ENCODE measurements at places on chromosomes 1 and 21.

DNA sequence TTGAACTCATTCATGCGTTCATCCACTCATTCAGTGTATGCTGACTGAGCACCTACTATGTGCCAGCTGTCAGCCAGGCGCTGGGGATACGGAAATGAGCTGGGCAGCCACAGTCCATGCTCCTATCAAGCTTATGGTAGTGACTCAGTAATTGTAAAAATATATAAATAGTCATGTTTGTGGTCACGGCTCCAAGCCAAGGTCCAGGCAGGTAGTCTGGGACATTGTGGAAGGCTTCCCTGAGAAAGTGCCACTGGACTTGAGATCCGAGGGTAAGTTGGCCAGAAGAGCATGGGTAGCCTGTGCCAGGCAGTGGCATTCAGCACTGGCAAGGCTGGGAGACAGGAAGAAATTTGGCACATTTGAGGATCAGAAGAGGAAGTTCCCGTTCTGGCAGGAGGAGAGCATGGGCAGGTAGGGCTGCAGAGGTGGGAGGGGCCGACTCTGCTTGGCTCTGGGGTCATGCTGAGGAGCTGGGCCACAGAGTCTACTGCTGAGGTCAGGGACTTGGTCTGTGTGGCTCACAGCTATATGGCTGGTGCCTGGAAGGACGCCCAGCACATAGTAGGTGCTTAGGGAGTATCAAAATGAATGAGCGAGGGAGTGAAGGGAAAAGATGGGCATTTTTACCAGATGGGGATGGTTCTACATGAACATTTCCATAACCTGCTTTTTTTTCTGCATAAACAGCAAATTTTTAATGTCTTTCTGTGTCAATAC, 6.9 kb downstream of the PTPRF start:
- DNase-seq: no peak

DNA sequence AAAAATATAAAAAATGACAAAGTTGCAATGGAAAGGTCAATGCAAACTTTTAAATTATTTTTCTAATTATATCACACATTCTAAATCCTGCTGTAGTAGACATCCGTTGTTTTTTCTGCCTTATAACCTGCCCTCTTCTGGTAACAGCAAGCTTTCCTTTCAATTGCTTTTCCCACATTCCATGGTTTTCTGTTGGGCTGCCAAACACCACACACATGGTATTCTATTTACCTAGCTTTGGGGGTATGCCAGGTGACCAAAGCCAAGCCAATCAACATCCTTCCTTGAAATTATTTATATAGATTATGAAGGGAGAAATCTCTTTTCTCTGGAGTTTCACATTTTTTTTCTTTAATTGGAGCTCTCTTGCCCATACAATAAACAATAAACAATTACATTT, 3.4 kb upstream of the LAMC1 start:
- no peak for DNase-seq

DNA sequence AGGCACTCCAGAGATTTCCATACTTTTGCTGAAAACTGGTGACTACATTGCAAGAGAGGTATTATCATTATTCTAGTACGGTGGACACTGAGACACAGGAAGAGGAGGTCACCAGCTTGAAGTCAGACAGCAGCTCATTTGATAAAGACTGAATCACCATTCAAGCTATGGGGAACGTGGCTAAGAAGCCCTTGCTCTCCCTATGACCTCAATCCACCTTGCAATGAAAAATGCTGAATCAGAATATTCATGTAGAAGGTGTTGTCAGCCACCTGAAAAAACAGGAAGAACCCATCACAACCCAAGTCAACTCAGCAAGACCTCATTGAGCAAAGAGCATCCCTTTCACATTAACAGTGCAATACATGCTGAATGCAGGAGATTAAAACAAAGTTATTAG, 59.0 kb upstream of the FGGY start:
- DNase-seq: no peak

GRCh38 chr1:231940116-231940515, 313.5 kb downstream of the DISC1 start:
- no peak for DNase-seq

DNA sequence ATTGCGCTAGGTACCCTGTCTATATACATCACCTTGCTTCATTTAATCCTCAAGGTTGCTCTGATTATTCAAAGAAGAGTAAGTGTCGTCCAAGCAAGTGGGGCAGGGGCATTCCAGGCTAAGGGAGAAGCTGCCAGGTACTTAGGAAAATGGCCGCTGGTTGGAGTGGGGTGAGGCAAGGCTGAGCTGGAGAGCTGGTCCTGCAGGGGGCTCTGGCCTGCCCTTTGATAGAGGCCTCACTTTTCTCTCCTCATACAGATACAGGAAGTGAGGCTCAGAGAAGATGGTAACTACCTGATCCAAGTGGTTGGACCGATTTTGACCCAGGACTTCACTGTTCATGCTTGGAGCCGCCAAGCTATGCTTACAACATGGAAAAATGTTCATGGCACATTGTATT, 86.9 kb upstream of the ZBTB40 start:
- no peak for DNase-seq

DNA sequence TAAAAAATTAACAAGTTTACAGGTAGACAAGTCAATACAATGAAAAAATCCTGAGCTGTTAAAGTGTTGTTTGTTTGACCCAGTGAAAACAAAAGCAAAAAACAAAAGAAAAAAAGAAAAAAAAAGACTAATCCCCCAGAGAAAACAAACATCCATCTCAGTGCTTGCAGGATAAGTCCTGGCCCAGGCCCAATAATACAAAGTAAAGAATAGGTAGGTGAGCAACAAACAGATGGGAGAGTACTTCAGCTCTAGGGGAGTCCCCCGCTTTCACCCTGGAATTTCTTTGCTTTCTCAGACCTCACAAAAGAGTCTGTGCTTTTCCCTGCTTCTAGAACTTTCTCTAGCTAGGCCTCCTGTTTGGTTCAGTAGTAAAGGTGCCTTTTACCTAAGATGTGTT, 70.3 kb downstream of the ABCA4 start:
- no peak for DNase-seq

- no peak for DNase-seq
These were observed 200.8 kb upstream of the ST6GALNAC5 start for GRCh38 chr1:76666499-76666898.

- no peak for DNase-seq
These were observed 13.4 kb upstream of the FTCD start for GRCh38 chr21:46168659-46169386.

- DNase-seq: no peak
These were observed 4.0 kb downstream of the ADARB1 start for GRCh38 chr21:45078371-45078770.
